Upper lobe of left lung (tissue), 6 donors: ENCODE measurements at places on chromosomes 2 and 18. TPM values are rescaled to one million over a fixed set of nuclear protein-coding genes. Genes with fewer than 3 reads are reported as not detected.
A peak's percentile ranks its signal among the peaks of the same experiment; 100 is the strongest.

GRCh38 chr2:143674051-143674450, 544.8 kb downstream of the ARHGAP15 start:
- no peaks in the 10 kb centered on the region for H3K27me3 ChIP-seq
- no peaks in the 10 kb centered on the region for H3K36me3 ChIP-seq
- no peak for DNase-seq
- no peaks in the 10 kb centered on the region for H3K4me1 ChIP-seq
- no peak overlapping the region for H3K27ac ChIP-seq

- H3K4me1 ChIP-seq = no peaks in the 10 kb centered on the region
- H3K27me3 ChIP-seq = no peaks in the 10 kb centered on the region
- DNase-seq = no peak
- no peak overlapping the region for H3K4me3 ChIP-seq
- H3K36me3 ChIP-seq = no peaks in the 10 kb centered on the region
Observed at GRCh38 chr2:60596411-60596810, 43.0 kb upstream of the BCL11A start.

DNA sequence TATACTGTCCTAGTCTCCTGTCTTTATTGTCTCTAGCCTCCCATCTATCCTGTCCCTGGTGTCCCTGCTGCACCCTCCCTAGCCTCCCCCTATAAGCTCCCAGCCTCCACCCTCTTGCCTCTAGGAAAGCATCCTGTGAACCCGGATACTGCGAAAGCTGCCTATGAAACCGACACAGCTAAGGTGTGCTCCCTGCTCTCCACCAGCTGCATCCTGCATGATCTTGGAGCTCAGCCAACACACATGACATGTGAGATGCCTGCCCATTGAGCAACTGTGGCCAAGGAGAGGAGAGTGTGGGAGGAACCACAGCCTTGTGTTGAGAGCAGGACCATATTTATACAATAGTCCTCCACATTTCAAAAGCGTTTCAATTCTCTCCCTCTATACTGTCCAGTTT, 187.1 kb downstream of the ZBTB7C start:
- no peaks in the 10 kb centered on the region for H3K36me3 ChIP-seq
- H3K4me3 ChIP-seq = no peak overlapping the region
- no peaks in the 10 kb centered on the region for H3K27me3 ChIP-seq

DNA sequence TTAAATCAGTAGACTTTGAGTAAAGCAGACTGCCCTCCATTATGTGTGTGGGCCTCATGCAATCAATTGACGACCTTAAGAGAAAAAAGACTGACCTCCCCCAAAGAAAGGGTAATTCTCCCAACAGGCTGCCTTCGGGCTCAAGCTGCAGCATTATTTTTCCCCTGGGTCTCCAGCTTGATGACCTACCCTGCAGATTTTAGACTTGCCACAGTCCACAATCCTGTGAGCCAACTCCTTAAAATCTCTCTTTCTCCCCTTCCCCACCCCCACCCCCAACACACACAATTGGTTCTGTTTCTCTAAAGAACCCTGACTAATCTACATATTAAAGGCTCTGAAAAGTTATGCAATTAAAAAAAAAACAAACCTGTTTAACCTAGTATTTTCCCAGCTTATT, 89.4 kb downstream of the RNF152 start:
- no peaks in the 10 kb centered on the region for H3K36me3 ChIP-seq
- no peak overlapping the region for H3K27ac ChIP-seq
- no peak overlapping the region for H3K4me3 ChIP-seq
- H3K27me3 ChIP-seq = no peaks in the 10 kb centered on the region
- H3K4me1 ChIP-seq = no peaks in the 10 kb centered on the region

DNA sequence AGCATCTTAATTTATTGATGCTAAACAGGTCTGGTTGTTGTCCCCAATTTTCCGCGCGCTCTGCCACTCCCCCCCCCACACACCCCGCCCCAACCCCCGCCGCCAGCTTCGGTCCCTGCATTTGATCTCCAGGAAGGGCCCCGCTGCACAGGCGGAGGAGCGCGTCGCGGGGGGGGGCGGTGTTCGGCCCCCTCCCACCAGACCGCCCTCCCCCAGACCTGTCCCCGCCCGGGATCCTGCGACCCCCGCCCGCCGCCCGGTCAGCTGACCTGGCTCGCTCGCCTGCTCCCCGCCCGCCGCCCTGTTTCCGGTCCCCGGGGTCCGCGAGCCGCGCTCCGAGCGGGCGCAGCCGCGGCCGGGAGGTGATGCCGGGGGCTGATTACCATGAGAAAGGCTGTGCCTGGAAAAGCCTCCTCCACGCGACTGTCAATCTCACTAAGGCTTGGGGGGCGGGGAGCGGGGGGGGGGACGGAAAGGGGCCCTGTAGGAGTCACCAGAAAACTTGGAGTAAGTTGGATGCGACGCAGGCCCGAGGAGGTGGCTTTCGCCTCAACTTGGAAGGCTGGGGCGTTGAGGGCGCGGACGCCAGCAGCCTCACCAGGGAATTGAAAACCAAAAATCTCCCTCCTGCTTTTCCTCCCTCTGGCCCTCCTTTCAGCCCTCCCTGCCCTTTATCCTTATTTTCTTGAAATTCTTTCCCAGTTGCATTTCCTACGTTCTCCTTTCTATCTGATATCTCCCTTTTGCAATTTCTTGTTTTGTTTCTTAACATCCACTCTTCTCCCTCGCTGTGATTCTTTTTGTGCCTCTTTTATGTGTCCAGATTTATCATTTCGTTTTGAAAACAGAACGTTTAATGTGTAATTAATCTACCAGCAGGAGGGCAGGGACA, 4.4 kb upstream of the ZEB2 start:
- H3K4me1 ChIP-seq = peaks cover 19% of the 10 kb centered on the region
- H3K36me3 ChIP-seq = no peaks in the 10 kb centered on the region
- H3K27me3 ChIP-seq = no peaks in the 10 kb centered on the region
- peak; percentile 91 for DNase-seq
- H3K4me3 ChIP-seq = peak overlapping the region; percentile 51

- no peaks in the 10 kb centered on the region for H3K27me3 ChIP-seq
- H3K36me3 ChIP-seq = no peaks in the 10 kb centered on the region
- DNase-seq = no peak
- H3K4me3 ChIP-seq = no peak overlapping the region
Observed at GRCh38 chr2:16051841-16052564, 111.7 kb downstream of the MYCN start.

DNA sequence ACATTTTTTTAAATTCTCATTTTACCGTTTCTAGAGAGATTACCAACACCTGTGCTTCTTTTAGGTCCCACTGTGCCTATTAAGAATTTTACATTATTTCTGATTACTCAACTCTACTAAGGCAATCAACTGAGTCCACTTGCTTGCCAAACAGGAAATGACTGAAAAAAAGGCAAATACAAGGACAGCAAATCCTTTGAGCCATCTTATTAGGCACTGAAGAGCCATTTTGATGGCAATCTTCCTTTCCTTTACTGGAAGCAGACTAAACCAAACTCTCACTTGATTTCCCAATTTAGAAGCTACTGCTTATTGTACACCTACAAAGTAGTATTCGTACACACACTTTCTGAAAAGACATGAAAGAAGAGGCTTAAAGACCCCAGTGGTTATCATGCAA, 121.4 kb upstream of the COL3A1 start:
- no peak overlapping the region for H3K27ac ChIP-seq
- no peaks in the 10 kb centered on the region for H3K36me3 ChIP-seq
- H3K4me1 ChIP-seq = no peaks in the 10 kb centered on the region
- no peak overlapping the region for H3K4me3 ChIP-seq
- no peaks in the 10 kb centered on the region for H3K27me3 ChIP-seq

- H3K4me3 ChIP-seq = no peak overlapping the region
- DNase-seq = no peak
- H3K27ac ChIP-seq = no peak overlapping the region
Observed at GRCh38 chr2:71379086-71379485, 47.5 kb downstream of the ZNF638 start.

GRCh38 chr18:10252494-10252893, 201.9 kb upstream of the APCDD1 start:
- no peaks in the 10 kb centered on the region for H3K27me3 ChIP-seq
- H3K4me3 ChIP-seq = no peak overlapping the region
- no peaks in the 10 kb centered on the region for H3K4me1 ChIP-seq
- H3K36me3 ChIP-seq = no peaks in the 10 kb centered on the region
- no peak for DNase-seq
- no peak overlapping the region for H3K27ac ChIP-seq

- no peak for DNase-seq
- no peaks in the 10 kb centered on the region for H3K36me3 ChIP-seq
- no peak overlapping the region for H3K4me3 ChIP-seq
- no peaks in the 10 kb centered on the region for H3K27me3 ChIP-seq
- no peaks in the 10 kb centered on the region for H3K4me1 ChIP-seq
Observed at GRCh38 chr2:76667821-76668271, 854.3 kb downstream of the LRRTM4 start.

- no peaks in the 10 kb centered on the region for H3K36me3 ChIP-seq
- H3K27me3 ChIP-seq = no peaks in the 10 kb centered on the region
- H3K4me3 ChIP-seq = no peak overlapping the region
- H3K4me1 ChIP-seq = no peaks in the 10 kb centered on the region
- H3K27ac ChIP-seq = no peak overlapping the region
Observed at GRCh38 chr18:67074309-67074708, 442.2 kb downstream of the DSEL start.

- H3K36me3 ChIP-seq = no peaks in the 10 kb centered on the region
- DNase-seq = no peak
- H3K4me1 ChIP-seq = peaks cover 4% of the 10 kb centered on the region
- no peaks in the 10 kb centered on the region for H3K27me3 ChIP-seq
- H3K4me3 ChIP-seq = no peak overlapping the region
Observed at GRCh38 chr18:44601447-44601846, 79.2 kb upstream of the SETBP1 start.

- no peak overlapping the region for H3K4me3 ChIP-seq
- no peak overlapping the region for H3K27ac ChIP-seq
- H3K27me3 ChIP-seq = no peaks in the 10 kb centered on the region
- H3K4me1 ChIP-seq = no peaks in the 10 kb centered on the region
- H3K36me3 ChIP-seq = no peaks in the 10 kb centered on the region
- no peak for DNase-seq
Observed at GRCh38 chr2:15956751-15957736, 16.7 kb downstream of the MYCN start.

DNA sequence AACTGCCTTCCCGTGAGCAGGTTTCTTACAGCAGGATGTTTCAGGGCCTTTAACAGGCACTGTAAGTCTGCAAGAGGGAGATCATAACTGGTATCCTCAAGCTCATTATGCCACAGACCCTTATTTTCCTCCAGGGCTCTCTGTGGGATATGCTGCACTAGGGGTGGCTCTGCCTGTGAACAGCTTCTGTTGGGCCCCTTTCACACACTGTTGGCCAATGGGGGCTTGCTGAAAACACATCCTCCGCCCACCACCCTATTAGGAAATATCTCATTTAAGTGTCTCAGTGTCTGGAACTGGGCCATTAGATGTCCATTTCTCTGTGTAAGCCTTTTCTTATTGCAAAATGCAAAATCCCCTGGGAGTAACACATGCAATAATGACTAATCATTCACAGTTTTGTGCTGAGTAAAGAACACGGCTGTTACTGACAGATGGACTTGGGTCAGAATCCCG, 414.3 kb upstream of the HS6ST1 start:
- H3K27ac ChIP-seq = no peak overlapping the region
- peaks cover 38% of the 10 kb centered on the region for H3K4me1 ChIP-seq
- no peaks in the 10 kb centered on the region for H3K36me3 ChIP-seq
- no peaks in the 10 kb centered on the region for H3K27me3 ChIP-seq

GRCh38 chr2:61405813-61406212, 65.1 kb downstream of the USP34 start:
- no peak overlapping the region for H3K4me3 ChIP-seq
- no peaks in the 10 kb centered on the region for H3K27me3 ChIP-seq
- H3K36me3 ChIP-seq = peaks cover 15% of the 10 kb centered on the region
- no peaks in the 10 kb centered on the region for H3K4me1 ChIP-seq

GRCh38 chr2:221465776-221466175, 106.3 kb downstream of the EPHA4 start:
- H3K27me3 ChIP-seq = no peaks in the 10 kb centered on the region
- H3K4me3 ChIP-seq = no peak overlapping the region
- H3K36me3 ChIP-seq = no peaks in the 10 kb centered on the region

- H3K4me1 ChIP-seq = no peaks in the 10 kb centered on the region
- H3K27me3 ChIP-seq = no peaks in the 10 kb centered on the region
- no peak overlapping the region for H3K4me3 ChIP-seq
Observed at GRCh38 chr2:157903151-157903550, 27.0 kb upstream of the ACVR1 start.

DNA sequence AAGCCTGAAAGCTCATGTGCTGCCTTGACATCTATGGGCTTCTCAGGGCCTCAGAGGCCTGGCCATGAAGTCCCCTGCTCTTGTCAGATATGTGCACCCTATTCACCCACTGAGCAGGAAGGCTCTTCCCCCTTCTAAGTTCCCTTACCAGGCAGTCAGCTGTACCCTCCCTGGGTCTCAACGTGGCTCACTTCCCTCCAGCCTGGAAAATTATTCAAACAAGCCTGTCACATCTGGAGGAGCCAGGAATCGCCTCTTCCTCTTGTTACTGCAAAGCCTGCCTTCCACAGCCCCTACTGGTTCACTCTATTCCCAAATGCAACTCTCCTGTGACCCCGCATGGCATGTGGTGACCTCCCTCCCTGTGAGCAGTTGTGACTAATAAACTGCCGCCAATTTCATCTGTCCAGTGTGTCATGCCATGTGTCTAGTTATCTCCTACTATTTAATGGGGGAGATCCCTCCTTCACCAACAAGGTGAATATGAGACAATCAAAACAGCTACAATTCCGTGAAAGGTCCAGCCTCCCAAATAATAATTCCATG, 8.4 kb upstream of the SERPINB8 start:
- H3K27ac ChIP-seq = no peak overlapping the region
- no peaks in the 10 kb centered on the region for H3K36me3 ChIP-seq
- no peak overlapping the region for H3K4me3 ChIP-seq
- no peak for DNase-seq
- no peaks in the 10 kb centered on the region for H3K27me3 ChIP-seq

Gene RTP5
- 0.69 TPM for total RNA-seq

Gene CREG2
- not detected for total RNA-seq

Gene FHOD3
- 1.8 TPM for total RNA-seq

Gene SRD5A2
- 3.7 TPM for total RNA-seq

Gene ITGB6
- 93.0 TPM for total RNA-seq

Gene TANC1
- total RNA-seq = 101 TPM

Gene LRATD1
- 13.5 TPM for total RNA-seq

Gene LONRF2
- 6.3 TPM for total RNA-seq
